ENCODE measurements at places on chromosomes 7 and 10.

GRCh38 chr7:116715077-116715476 is 43.1 kb downstream of the MET start:
- no peak for DNase-seq

DNA sequence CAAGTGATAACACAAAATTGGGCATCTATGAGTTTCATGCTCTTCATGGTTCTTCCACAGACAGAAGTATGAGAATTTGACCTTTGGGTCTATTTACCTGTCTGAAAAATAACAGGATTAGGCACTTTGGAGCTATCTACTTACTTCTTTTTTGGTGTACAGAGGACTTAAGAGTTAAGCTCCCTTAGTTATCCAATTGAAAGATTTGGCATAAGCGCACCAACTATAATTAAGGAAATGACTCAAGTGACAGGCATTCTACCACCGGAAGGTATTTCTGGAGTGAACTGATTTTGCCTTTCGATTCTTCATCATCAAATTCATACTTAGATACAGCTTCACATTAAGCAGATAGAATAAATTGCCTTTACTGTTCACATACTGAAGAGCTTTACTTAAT is 43.9 kb downstream of the IFIT5 start:
- DNase-seq: no peak

- no peak for DNase-seq
These were observed 10.9 kb downstream of the PNPLA8 start for GRCh38 chr7:108515013-108515412.

GRCh38 chr7:63931985-63932577 is 66.6 kb upstream of the ZNF722 start:
- DNase-seq: no peak

DNA sequence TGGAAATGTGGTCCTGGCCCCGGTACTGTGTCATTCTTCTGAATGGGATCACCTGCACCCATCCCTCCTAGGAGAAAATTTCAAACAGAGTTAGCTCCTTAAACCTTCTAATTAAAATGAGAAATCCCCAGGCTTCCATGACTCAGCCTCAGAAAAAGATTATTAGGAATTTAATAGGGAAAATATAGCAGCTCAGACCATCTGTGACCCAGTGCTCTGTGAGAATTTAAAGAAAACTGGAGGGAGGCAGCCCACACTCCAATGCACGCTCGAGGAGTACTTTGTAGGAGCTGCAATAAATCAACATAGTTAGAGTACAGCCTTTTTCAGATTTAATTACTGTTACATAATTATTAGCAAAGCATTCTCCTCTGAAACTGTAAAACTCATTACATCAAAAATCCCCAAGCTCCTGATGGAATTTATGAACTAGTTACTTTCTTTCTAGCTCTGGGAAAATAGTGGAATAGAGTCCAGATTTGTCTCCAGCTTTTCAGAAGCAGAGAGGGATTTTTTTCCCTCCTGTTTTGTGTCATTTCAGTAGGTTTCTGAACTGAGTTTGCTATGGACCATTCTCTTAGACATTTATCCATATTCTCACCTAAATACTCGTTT is 30.1 kb downstream of the NEUROD6 start:
- no peak for DNase-seq

- no peak for DNase-seq
These were observed 559 bp upstream of the FKBP14 start for GRCh38 chr7:30027065-30027456.

DNA sequence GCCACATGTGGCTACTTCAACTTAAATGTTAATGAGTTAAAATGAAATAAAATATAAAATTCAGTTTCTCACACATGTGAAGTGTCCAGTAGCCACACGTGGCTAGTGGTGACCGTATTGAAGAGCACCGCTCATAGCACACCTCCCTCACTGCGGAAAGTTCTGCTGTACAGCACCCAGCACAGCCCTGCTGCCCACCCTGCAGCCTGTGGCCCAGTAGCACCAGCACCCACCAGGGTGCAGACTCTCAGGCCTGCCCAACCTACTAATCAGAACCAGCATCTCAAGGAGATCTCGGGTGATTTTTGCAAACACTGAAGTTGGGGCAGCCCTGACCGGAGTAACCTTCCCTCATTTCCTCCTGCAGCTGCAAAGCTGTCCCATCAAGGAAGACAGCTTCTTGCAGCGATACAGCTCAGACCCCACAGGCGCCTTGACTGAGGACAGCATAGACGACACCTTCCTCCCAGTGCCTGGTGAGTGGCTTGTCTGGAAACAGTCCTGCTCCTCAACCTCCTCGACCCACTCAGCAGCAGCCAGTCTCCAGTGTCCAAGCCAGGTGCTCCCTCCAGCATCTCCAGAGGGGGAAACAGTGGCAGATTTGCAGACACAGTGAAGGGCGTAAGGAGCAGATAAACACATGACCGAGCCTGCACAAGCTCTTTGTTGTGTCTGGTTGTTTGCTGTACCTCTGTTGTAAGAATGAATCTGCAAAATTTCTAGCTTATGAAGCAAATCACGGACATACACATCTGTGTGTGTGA is 162.8 kb upstream of the LANCL2 start:
- no peak for DNase-seq

DNA sequence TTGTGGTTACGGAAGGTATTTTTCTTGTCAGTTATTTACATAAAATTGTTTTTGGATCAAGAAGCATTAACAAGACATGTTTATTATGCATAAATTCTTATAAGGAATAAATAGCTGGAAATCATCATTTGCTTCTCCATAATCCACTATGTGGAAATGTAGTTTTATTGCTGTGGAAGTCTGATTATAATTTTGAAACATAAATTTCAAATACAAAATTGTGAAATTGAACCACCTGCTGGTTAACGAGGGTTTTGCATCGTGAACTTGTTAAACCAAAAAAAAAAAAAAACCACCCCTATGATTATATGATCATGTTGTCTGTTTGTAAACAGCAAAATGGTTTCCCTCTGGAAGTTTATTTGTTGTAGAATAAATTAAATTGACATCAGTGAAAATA is 25.9 kb downstream of the ABRAXAS2 start:
- no peak for DNase-seq

All from ecto neural progenitor cell (in vitro differentiated cells).